CD4-positive, CD25-positive, alpha-beta regulatory T cell (primary cell): ENCODE measurements at places on chromosomes 7 and 10. TPM values are rescaled to one million over a fixed set of nuclear protein-coding genes. Genes with fewer than 3 reads are reported as not detected.
A peak's percentile ranks its signal among the peaks of the same experiment; 100 is the strongest.

DNA sequence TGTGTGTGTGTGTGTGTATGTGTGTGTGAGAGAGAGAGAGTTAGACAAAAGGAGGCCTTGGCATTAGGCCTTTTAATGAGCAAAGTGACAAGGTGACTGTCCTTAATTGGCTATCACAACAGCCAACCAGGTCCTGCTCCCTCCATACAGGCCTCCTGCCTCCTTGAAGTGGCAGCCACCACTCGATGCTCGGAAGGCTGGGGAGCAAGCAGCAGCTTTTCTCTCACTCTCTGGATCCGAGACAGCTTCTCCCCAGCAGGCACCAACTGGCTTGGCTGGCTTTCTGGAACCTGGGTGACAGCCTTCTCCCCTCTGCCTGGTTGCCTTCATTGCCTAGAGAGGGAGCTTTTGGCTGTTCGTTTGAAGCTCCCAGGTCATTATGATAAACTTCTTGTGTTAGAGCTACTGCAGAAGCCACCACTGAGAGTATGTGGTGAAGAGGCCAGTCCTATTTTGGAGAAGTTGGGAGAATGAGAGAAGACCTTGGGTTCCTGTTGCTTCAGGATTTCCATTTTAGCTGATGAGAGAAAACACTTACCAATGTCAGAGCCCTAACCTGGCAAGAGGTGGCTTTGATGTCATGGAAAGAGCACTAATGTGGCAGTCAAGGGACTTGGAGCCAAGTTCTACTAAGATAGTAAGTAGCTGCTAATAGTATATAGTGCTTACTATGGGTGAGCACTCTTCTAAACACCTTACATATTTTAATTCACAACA lies 37.6 kb downstream of the RPS24 start:
- no peak for DNase-seq

DNA sequence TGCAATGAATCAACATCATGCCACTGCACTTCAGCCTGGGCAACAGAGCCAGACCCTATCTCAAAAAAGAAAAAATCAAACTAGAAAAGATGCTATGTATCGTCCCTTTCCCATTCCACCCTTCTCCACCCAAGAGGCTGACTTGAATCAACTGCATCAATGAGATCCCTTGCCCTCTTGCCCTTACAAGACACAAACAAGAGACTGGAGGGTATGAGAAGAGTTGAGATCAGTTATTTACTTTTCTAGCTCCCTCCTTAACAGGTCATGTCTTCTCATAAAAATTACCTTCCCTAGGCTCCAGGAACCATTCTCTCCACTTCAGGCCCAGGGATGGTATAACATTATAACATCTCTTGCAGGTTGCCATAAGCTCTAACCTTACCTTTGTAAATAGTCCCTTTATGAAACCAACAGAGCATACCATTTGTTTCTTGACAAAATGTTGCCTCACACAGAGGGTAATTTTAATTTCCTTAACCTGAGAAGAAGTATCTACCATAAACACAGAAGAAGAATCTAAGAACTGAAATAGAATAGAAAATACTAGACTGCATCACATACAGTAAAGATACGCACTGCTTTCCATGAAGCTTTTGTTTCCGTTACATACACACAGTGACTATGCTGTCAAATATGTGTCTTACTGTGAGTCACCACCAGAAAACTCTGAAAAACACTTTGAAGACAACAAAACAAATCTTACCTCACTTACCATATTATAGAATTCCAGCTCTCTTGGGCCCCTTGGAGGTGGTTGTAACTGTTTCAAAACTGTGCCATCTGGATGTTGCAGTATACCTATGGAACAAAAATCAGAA lies 30.5 kb downstream of the IPMK start:
- peak; percentile 4 for DNase-seq

DNA sequence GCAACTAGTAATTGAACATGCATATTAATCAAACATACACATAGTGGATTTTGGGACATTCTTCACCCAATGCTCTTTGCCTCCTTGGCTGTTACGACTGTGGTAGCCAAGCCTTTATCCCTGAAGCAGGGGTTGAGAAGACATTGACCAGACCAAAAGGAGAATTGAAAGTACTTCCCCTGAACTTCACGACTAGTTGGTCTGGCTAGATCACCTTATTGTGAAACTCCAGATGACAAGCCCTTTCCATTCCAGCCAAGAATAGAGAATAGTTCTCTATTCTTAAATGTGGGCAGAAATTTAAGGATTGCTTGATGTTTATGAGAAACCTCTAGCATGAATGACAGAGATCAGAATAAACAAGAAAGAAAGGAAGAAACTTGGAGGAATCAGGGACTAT lies 97.0 kb downstream of the LRMDA start:
- DNase-seq: no peak

DNA sequence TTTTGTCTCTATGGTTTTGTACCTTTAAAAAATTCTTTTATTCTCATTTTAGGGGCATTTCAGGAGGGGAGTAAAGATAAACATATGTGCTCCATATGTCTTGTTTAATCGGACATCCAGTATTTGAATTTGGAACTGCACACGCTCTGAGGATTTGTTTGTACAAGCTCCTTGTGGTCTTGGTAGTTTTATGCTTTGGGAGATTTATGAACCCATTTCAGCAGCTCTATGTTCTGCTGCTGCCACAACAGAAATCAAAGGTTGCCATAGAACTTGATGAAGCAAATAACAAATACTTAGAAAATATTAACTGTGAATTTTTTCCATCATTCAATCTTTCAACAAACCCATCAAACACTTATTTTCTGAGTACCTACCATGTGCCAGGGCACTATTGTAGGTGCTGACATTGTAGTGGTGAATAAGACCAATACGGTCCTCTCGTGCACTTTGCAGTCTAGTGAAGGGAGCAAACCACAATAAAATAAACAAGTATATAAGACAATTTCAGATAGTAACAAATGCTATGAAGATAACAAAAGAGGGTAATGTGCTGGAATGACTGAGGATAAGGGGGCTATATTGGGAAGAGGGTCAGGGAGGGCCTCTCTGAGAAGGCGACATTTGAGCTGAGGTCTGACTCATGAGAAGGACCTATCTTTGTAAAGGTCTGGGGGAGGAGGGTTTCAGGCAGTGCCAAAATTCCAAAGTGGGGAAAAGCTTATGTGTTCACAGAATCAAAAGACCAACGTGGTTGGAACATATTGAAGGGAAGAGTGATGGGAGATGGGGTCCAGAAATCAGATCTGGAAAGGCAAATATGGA lies 30.4 kb downstream of the MYPN start:
- DNase-seq: no peak

DNA sequence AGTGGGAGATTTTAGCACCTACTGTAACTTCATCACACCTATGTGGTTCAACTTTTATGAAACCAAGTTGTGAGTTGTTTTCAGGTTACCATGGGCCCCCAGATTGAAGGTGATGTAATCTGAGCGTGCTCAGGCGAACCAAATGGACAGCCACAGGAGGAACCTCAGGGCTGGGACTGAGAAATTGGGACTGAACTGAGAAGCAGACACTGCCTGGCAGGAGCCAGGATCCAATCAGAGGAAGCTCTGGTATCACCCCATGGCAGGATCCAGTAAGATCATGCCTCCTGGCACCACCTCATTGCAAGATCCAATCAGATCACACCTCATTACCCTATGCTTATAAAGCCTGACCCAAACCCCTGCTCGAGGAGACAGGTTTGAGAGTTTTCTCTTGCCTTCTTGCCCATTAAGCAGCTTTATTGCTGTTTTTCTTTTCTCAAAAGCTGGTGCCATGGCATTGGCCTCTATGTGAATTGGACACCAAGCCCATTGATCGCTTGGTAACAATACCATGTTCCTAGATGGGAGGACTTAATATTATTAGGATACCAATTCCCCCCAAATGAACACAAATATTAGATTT lies 43.2 kb upstream of the GDF10 start:
- no peak for DNase-seq

DNA sequence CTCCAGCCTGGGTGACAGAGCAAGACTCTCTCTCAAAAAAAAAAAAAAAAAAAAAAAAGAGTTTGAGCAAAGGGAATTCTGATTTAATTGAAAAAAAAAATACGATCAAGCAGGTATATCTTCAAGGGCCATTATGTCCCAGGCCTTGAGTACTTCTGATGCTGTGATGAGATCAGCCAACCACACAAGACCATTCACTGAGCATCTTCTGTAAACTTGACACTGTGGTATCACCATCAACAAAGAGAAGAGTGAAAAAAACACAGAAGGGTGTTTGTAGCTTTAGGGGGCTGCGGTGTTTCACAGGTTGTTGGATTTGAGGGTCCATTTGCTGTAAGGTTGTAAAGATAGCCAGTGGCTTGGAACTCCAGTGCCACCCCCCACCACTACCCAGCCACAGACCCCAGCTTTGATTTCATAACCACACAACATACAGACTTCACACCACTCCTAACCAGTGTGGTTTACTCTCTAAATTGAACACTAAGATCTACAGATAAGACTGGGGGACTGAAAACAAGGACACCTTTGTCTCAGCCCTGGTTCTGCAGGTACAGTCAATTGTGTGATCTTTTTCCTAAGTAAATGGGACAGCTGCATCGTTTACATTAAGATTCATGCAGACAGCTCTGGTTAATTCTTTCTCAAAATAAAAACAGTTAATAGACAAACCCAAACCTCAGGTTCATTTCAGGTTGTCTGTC lies 66.4 kb downstream of the CDC123 start:
- DNase-seq: no peak

DNA sequence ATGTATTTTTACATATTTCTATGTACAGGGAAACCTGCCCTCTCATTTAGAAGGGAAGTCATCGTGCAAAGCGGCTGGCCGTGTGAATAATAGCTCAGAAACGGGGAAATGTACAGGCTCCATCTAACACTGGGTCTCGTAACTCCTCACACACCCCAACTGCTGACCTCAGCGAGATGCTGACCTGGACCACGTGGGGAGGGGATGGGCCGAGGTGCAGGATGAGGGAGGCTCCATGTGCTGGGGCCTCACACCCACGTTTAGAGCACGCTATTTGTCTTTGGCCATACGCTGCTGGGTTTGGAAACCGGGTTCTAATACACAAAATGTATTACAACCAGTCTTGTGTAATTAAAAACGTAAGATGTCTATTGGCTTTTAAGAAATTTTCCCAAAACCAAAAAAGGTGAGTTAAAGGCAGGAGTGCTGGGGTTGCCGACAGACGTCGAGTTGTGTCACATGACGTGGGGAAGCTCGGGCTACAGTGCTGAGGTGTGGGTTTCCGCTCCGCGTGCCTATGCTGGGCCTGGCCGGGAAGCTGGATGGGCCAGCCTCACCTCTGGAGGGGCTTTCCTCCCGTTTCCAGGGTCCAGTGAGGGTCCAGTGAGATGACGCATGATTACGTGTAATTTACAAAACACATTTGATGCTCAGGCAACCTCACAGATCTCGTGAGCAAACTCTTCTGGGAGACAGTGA lies 215.6 kb downstream of the DNAJB6 start:
- no peak for DNase-seq

GRCh38 chr7:14761510-14762296 lies 140.8 kb downstream of the DGKB start:
- no peak for DNase-seq

GRCh38 chr10:96298362-96298761 lies 5.9 kb upstream of the DNTT start:
- no peak for DNase-seq

- no peak for DNase-seq
Observed at GRCh38 chr10:23910291-23910690, 298.6 kb upstream of the KIAA1217 start.

GRCh38 chr7:85509476-85509875 lies 322.6 kb upstream of the SEMA3D start:
- no peak for DNase-seq

GRCh38 chr10:89062861-89063260 lies 72.3 kb downstream of the FAS start:
- no peak for DNase-seq

GRCh38 chr7:49775065-49775948 lies 1.9 kb downstream of the VWC2 start:
- DNase-seq: no peak

GRCh38 chr7:99772565-99772964 lies 11.4 kb downstream of the CYP3A4 start:
- no peak for DNase-seq

- DNase-seq: no peak
Observed at GRCh38 chr10:125707541-125708468, 11.7 kb upstream of the EDRF1 start.

DNA sequence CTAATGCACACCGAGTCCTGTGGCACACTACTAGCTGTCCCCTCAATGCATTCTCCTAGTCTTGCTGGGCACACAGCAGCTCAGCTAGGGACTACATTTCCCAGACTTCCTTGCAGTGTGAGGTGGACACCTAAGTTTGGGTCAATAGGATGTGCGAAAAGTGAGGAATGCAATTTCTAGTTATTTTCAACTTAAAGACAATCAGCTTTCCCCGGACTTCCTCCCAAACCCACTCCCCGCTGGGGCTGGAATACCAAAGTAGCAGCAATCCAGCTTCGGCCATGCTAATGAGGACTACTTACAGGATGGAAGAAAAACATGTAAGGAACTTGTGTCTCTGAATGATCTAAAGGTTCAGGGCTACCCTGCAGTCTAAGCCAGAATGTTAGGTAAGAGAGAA lies 286.4 kb upstream of the LRRN3 start:
- no peak for DNase-seq

DNA sequence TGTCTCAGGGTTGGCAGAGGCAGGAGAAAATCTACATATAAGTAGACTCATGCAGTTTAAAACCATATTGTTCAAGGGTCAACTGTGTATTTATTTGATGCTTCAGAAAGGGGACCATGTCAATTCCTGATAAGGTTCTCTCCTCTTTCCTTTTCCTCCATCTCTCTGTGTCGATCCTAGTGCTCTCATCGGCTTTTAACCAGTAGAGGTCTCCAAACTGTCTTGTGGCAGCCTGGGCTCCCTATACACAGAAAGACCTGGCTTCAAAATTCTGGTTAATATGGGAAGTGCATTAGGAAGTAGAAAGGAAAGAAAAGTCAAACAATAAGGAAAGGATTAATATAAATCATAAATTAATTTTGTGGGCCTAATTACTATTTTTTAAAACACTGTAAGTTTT lies 304.4 kb upstream of the C7orf33 start:
- DNase-seq: no peak

DNA sequence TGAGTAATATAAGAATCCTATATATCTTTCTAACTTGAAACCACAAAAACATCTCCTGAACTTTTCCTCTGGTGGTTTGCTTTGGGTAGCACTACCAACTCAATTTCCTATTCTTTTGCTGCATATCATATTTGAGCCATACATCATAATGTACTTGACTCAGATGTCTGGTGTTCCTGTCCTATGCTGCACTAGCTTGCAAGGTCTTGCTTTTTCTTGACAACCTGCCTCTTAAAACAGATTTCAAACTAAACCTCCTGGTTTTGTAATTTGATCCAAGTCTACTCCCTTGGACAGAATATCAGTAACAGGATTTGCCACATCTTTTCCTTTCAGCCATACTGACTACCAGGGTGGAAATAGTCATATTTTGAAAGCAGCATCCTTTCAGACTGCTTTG lies 520.3 kb upstream of the LRRTM3 start:
- no peak for DNase-seq

The CALY gene
- total RNA-seq: 1.8 TPM

The SMIM30 gene
- total RNA-seq: 10.9 TPM

The UNC5B gene
- total RNA-seq: 0.07 TPM

The IGF2BP3 gene
- 1.7 TPM for total RNA-seq

The FRMPD2 gene
- total RNA-seq: not detected

The PIP gene
- total RNA-seq: not detected
